Non-pigmented ciliary epithelial cell (primary cell): ENCODE measurements at places on chromosomes 16 and 17.

DNA sequence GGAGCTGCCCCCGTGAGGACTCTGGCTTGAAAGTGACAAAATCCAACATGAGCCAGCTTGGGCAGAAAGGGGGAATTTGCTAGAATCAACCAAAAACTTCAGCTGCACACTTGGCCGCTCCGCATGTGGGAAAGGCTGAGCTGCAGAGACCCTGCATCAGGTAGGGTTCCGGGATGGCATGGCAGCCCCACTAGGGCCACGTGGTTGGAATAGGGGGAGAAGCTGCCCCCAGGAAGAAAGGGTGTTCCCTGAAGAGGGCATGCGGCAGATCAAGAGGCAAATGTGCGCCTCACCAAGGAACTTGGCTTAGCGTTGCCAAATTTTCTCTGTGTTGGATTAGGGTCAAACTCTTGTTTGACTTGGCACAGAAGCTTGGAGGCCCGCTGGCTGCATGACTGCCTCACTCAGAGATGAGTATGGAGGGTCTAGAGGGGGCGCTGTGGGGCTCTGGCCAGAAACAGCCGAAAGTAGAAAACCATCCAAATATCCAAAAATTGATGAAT is 29.2 kb upstream of the WFIKKN2 start:
- no peak for DNase-seq

DNA sequence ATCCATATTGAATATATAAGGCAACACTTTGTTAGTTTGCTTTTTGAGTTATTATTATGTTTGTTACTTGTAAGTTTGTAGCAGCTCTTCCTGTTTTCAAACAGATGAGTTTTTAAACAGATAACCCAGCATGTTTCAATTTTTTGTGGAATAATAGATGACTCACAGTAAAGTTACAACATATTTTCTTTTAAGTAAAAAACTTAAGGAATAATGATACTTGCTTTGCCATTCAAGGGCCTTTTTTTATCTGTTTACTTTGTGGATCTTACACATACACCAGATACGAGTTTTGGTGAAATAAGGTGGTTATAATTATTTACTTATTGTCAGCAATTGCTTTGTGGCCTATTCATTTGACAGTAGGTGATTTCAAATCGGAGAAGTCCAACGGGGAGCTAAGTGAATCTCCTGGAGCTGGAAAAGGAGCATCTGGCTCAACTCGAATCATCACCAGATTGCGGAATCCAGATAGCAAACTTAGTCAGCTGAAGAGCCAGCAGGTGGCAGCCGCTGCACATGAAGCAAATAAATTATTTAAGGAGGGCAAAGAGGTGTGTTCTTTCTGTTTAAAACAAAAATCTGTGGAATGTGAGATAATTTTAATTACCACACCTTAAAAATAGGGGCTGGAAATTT is 66.3 kb downstream of the BPTF start:
- peak; percentile 14 for DNase-seq

DNA sequence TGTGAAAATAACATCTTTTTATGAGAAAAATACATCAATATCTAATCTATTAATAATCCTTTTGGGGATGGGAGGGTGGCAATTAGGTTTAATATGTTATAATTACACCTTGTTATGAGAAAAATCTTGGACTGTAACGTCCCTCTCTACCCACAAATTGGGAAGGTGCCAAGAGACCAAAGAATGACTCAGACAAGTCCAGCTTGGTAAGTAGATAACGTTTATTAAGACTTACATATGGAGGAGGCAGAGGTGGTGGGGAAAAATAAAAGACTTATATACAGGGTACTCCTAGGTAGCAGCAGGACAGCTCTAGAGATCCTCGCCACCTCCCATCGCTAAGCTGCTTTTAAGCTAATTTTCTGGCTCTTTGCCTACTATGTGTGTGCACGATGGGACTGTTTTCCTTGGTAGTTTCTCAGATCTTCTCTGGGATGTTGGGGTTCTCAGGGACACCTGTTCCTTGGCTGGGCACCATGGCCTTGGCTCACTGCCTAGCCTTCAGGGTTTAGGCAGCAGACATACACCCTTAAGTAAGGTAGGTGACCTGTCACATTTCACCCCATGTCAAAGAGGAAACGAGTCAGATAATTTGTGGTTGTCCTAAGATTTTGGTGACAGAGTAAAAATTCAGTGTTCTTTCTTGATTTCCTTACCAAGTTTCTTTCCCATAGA is 31.5 kb downstream of the RBL2 start:
- peak; percentile 58 for DNase-seq

GRCh38 chr16:58507963-58508670 is 7.2 kb upstream of the SETD6 start:
- DNase-seq = no peak

- DNase-seq = no peak
Measured at GRCh38 chr17:33966410-33967059, 288.6 kb upstream of the CCL2 start.

DNA sequence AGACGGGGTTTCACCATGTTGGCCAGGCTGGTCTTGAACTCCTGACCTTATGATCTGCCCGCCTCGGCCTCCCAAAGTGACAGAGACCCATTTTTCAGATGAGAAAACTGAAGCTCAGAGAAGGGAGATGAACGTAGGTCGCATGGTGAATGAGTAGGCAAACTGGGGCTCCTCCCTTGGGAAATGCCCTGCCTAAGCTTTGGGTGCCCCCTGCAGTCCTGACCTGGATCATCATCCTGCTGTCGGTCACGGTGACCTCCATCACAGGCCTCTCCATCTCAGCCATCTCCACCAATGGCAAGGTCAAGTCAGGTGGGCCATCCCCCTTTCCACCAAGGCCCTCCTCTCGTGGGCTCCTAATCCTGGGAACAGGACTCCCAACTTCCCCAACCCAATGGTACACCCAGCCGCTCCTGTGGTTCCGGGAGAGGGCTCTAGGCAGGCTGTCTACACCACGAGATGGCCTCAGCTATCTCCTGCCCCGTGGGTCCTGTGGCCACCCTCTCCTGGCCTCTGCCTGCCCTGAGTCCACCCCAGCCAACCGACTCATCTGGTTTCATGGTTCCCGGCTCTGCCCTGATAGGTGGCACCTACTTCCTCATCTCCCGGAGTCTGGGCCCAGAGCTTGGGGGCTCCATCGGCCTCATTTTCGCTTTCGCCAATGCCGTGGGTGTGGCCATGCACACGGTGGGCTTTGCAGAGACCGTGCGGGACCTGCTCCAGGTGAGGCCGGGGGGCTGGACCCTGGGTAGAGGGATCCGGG is 4.7 kb downstream of the SLC12A3 start:
- DNase-seq = no peak

DNA sequence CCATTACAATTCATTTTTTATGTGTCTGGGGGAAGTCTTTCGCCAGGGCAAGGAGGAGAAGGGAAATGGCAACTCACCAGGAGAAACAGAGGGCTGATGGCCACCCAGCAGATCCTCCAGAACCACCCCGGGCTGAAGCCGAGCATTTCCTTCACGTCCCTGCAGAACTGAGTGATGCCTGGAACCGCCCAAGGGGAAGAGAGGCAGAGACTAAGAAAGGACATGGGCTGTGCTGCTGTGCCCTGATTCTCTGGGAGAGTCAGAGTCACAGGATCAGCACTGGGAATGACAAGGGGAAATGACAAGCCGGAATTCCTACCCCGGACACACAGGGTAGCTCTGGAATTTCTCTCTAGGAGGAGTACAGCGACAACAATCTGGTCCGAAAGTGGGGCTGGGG is 27.8 kb downstream of the SLC6A4 start:
- no peak for DNase-seq

- no peak for DNase-seq
Measured at GRCh38 chr17:4712526-4712925, 2.1 kb downstream of the ARRB2 start.

- no peak for DNase-seq
Measured at GRCh38 chr17:13958773-13959172, 110.5 kb upstream of the COX10 start.

DNA sequence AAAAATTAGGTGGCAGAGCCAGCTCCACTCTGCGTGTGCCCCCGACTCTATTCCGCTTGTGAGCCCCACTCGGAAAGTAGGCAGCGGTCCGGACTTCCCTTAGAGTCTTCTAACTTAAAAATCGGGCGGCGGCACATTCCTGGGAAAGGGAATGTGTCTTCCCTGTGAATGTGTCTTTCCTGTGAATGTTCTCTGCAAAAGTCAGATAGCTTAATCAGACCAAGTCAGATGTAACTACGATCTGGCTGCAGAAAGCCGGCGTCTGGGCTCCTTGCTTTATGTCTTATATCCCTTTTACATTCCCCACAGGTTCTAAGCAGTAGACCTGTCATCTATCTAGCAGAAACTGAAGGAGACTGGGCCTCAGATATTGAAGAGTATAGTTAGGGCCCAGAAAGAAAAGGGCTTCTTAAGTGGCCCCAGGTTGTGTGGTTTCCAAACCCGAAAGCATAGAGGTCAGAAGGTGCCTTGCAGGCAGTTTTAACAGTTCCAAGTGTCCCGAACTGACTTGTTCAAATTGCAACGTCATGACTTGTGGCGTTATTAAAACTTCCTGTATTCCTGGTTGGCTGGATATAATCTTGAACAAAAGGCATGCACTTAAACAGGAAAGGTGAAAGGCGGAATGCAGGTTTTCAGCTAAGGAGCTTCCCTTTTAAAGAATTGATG is 601 bp downstream of the PHKB start:
- no peak for DNase-seq

DNA sequence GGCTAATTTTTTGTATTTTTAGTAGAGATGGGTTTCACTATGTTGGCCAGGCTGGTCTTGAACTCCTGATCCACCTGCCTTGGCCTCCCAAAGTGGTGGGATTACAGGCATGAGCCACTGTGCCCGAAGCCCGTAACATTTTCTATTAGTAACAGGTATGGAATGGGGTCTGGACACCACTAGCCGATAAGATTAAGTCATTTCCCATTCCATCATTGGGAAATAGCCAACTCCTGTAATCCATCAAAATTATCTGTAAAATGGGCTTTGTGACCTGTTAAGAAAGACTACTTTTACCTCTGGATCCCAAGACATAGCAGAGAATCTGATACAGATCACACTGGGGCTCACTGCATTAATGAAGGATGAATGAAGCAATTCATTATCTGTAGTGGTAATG is 3.9 kb upstream of the LUC7L3 start:
- DNase-seq = no peak

GRCh38 chr17:37082985-37083384 is 134.2 kb downstream of the AATF start:
- no peak for DNase-seq

DNA sequence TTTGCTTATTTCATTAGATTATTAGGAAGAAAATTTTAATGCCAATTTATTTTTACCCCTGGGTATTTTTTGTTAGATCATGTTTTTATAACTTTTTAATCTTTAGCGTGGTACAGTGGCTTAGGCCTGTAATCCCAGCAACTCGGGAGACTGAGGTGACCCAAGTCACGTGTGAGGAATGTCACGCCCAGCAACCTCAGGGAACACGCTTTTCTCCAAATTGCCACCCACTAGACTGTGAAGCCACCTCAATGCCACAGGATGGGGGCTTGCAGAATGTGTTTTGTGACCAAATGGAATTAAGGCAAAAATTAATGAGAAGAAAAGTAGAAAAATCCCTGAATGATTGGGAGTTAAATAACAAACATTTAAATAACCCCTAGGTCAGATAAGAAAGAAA is 141.8 kb downstream of the LAT start:
- DNase-seq = no peak

GRCh38 chr16:1689853-1690252 is 11.8 kb downstream of the JPT2 start:
- DNase-seq = no peak

- peak; percentile 59 for DNase-seq
Measured at GRCh38 chr17:67779098-67779672, 46.1 kb upstream of the BPTF start.

- peak; percentile 95 for DNase-seq
Measured at GRCh38 chr17:8173056-8173870, 2.9 kb downstream of the TMEM107 start.

- DNase-seq = peak; percentile 63
Measured at GRCh38 chr17:45073414-45074070, 12.4 kb downstream of the NMT1 start.

- DNase-seq = no peak
Measured at GRCh38 chr16:49876716-49877129, 20.8 kb upstream of the ZNF423 start.

- no peak for DNase-seq
Measured at GRCh38 chr17:81703747-81704654, 834 bp downstream of the MRPL12 start.

DNA sequence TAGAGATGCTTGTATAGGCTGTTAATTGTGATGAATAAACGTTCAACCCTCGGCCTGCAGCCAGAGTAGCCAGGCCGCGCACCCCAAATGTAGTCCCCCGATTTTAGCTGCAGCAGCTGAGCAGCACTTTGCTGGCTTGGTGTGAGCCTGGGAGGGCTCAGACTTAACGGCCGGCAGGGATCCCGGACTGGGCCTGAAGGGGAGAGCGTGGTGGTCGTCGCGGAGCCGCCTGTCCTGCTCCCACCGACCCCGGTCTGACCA is 11.9 kb downstream of the ZNF629 start:
- DNase-seq = no peak

GRCh38 chr16:880471-881171 is 80.1 kb upstream of the GNG13 start:
- no peak for DNase-seq

GRCh38 chr17:66542129-66542966 is 239.9 kb downstream of the PRKCA start:
- DNase-seq = no peak

DNA sequence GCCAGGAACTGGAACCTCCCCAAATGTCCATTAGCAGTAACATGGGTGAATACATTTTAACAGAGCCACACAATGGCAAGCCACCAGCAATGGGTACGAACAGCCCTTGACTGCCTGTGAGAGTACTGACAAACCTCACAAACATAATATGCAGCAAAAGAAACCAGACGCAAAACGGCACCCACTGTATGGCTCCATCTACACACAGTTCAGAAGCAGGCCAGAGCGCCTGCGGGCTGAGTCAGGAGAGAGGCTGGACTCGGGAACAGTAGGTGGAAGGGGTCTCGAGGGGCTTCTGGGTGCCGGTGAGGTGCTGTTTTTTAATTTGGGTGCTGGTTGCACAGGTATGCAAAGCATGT is 77.4 kb upstream of the TOB1 start:
- no peak for DNase-seq

DNA sequence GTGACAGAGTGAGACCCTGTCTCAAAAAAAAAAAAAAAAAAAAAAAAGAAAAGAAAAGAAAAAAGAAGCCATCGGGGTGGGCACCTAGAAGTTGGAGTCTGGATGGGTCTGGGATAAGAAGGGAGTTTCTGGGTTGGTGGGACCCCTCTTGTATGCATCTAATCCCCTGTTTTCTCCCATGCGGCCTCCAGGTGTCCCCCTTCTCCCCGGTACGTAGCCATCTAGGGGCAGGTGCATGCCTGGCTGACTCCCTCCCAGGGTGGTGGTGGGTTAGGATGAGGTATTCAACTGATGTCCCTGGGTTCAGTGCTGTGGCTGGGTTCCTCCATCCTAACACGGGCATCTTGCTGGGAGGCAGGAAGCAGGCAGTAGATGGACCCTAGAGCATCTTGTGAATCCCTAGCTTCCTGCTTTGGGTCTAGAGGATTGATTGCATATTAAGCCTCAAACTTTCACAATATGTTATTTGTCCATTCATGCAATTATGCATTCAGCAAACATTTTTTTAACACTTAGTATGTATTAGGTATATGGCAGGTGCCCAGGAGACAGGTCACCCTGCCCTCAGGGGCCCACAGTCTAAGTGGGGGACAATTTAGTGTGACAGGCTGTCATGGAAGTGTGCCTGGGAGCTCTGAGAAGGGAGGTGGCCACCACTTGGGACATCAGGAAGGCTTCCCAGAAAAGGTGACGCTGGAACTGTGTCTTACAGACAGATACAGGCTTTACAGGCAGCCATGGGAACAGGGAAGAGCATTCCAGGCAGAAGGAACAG is 13.1 kb downstream of the FMNL1 start:
- DNase-seq = no peak

GRCh38 chr16:31323959-31324629 is 30.9 kb upstream of the ITGAX start:
- no peak for DNase-seq
